ENCODE measurements at places on chromosomes 11 and 22. TPM values are rescaled to one million over a fixed set of nuclear protein-coding genes. Genes with fewer than 3 reads are reported as not detected.

DNA sequence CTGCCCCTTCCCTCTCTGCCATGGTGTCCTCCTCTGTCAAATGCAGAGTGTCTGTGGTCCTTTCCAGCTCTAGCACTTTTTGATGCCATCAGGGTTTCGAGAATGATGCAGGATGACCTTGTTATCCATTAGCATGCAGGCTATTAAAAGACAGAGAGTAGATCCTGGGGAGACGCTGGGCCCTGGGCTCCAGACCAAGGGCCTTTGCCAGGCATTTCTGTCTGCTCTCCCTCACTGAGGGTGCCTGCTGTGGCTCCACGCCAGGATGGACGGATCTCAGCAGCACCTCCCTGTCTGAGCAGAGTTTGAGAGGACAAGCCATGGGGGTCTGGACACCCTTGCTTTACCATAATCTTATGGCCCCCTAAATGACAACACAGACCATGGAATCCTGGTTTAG, 110.8 kb upstream of the CD82 start:
- DNase-seq = no peak

DNA sequence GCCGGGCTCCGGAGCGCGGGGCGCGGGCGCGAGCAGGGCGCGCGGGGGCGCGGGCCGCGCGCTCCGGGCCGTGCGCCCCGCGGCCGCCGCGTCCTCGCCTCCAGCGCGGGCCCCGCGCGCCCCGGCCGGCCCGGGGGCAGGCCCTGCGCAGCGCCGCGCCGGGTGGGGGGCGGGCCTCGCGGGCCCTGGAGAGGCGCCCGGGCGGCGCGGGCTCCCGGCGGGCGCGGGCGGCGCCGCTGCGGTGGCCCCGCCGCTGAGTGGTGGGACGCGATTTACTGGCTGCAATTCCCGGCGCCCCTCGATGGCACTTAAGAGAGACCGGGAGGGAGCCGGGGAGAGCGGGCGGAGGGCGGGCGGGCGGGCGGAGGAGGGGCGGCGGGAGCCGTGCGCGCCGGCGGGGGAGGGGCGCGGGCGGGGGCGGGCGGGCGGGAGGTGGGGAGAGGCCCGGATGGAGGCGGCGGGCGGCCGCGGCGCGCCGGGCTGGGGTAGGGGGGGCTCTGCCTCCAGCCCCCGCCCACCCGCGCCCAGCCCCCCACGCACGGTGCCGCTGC, 73.2 kb upstream of the TCF20 start:
- DNase-seq = no peak

The LRP5 gene
- total RNA-seq = 59.2 TPM

The LRRC51 gene
- total RNA-seq = 14.4 TPM

- DNase-seq = no peak
Measured at GRCh38 chr11:122248939-122249338, 132.9 kb upstream of the BLID start.

DNA sequence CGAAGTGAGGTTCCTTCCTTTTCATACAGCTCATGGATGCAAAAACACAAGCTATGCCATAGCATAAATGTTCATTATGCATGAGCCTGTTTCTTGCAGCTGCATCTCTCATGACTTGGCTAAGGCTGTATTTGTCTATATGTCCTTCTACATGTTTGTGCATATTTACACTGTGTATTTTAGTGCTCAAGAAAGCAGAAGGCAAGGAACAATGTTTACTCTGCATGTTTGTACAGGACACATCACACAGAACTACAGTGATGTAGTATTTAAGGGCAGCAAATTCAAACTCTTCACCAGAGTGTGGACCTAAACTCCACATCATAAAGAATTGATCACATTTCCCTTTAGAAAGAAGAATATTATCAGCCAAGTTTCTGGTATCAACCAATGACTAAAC, 170.3 kb downstream of the CADM1 start:
- DNase-seq = no peak

- no peak for DNase-seq
Measured at GRCh38 chr22:33562501-33562900, 357.8 kb downstream of the LARGE1 start.

DNA sequence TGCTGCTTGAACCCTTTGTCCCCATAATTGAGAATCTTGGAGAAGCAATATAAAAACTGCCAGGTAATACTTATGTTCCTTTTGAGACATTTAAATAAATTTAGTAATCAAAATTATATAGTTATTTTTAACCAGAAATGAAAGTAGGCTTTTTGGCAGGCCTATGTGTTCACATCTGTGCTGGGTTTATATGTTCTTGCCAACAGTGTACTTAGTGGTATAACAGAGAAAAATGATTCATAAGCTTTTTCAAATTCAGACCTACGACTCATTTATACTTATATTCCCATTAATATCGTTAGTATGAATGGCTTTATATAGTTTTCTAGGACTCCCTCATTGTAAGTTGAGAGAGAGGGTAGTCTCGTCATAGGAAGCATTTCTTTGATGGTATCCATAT, 79.0 kb downstream of the DDX10 start:
- DNase-seq = no peak

The PRR33 gene
- total RNA-seq = not detected

The SPON1 gene
- 0.13 TPM for total RNA-seq

The PEX16 gene
- 25.6 TPM for total RNA-seq

GRCh38 chr11:113245216-113245615, 69.2 kb upstream of the TTC12 start:
- DNase-seq = no peak

Measured in endodermal cell (in vitro differentiated cells).